ENCODE measurements at places on chromosomes 7 and 10.

GRCh38 chr10:18000601-18001000 lies 48.9 kb downstream of the SLC39A12 start:
- no peak for DNase-seq

DNA sequence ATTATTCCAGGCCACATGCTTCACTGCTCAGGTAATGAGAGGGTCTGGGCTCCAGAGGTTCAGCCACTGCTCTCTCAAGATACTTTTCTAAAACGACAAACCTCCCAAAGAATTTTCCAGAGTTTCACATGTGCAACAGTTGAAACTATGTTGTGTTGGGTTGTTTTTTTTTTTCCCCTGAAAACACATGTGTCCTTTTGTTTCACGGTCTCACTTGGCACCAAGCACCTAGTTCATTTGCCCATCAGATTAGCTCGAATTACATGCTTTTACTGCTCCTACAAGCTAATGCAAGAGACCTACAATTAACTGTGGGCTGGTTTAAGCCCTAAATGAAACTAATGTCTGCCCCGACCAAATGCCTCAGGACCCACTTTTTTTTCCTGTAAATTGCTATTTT lies 313.3 kb downstream of the FGFR2 start:
- no peak for DNase-seq

GRCh38 chr7:130901209-130901783 lies 167.3 kb upstream of the KLF14 start:
- peak; percentile 74 for DNase-seq

DNA sequence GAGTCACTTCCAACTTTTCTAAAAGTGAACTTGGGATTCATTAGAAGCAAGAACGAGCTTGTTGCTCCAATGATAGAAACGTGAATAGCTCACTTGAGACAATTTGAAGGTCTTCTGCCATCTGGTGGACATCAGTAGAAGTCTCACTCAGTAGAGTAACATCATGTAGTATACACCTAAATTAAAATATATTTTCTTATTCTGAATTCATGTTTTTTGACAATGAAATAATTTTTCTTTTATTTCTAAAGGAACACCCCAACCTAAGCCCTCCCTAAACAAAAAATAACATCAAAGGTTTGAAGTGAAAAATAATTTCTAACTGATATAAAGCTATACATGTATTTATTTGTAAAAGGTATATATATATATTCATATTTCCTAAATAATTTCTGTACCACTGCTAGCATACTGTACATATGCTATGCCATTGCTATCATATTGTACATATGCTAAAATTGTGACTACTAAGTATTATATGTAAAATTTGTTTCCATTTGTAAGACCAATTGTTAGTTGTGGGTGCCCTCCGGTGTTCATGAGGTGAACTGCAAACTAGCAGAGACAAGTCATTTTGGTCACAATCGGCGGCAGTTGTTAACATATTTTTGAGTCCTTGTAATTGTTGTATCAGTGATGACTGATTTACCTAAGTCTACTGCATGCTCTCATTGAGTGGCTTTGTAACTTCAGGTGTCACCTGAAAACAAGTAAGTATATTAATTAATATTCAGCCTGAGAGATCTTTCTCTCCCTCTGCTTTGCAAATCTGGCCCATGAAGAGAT lies 121.9 kb downstream of the PTPRZ1 start:
- DNase-seq: peak; percentile 63

All from suppressor macrophage treated with lipopolysaccharide for 1 hour (primary cell).